ENCODE measurements at places on chromosomes 1 and 21. TPM values are rescaled to one million over a fixed set of nuclear protein-coding genes. Genes with fewer than 3 reads are reported as not detected.

CFAP107 gene
- total RNA-seq: not detected

USH2A gene
- 5.6 TPM for total RNA-seq

SYT6 gene
- not detected for total RNA-seq

DNA sequence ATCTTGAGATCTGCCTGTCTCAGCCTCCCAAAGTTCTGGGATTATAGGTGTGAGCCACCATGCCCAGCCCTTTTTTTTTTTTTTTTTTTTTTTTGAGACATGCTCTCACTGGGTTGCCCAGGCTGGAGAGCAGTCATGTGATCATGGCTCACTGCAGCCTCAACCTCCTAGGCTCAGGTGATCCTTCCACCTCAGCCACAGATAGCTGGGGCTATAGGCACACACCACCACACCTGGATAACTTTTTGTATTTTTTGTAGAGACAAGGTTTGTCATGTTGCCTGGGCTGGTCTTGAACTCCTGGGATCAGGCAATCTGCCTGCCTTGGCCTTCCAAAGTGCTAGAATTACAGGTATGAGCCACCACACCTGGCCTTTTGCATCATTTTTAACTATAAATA is 17.7 kb upstream of the PRRC2C start:
- H3K36me3 ChIP-seq: no peaks in the 10 kb centered on the region
- no peak overlapping the region for H3K4me3 ChIP-seq
- H3K27me3 ChIP-seq: no peaks in the 10 kb centered on the region
- H3K4me1 ChIP-seq: no peaks in the 10 kb centered on the region

GRCh38 chr1:216849146-216849545 is 125.9 kb upstream of the ESRRG start:
- H3K4me1 ChIP-seq: no peaks in the 10 kb centered on the region
- DNase-seq: no peak
- no peak overlapping the region for H3K4me3 ChIP-seq
- no peaks in the 10 kb centered on the region for H3K36me3 ChIP-seq
- H3K27me3 ChIP-seq: no peaks in the 10 kb centered on the region
- H3K27ac ChIP-seq: no peak overlapping the region

Measured in right atrium auricular region (tissue), 2 donors.